ENCODE measurements at places on chromosomes 11 and 22.

- DNase-seq: no peak
Observed at GRCh38 chr22:36816636-36817524, at the start of gene PVALB. PVALB (minus strand) TSS chr22:36817035; CDS start chr22:36817005, 30 bp downstream.

DNA sequence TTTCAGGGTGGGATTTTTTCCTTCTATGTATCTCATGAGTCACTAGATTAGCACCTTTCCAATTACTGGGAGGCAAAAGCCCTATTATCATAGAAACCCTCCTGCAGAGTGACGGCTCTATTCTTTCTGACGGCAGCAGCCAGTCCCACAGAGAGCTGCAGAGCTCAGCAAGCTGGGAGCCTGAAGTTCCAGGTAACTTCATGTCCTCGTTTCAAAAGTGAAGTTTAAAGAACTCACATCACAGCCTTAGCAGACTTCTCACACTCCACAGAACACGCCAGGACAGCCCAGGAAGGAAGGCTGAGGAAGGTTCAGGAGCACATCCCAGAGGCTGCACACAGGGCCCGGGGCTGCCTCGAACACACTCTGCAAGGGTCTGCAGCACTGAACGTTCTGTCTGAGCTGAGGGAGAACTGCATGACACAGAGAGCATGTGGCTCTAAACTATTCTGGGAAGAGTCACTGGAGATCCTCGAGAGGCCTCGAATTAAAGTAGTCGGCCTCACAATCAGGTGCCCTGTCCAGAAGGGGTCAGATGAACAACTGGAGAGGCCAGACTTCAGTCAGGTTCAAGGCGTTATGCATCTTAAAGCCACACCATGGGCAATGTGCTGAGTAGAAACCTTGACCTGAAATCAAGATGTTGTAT lies 104.2 kb upstream of the DRD2 start:
- no peak for DNase-seq

- no peak for DNase-seq
Observed at GRCh38 chr11:126202646-126203359, 8.6 kb downstream of the RPUSD4 start.

DNA sequence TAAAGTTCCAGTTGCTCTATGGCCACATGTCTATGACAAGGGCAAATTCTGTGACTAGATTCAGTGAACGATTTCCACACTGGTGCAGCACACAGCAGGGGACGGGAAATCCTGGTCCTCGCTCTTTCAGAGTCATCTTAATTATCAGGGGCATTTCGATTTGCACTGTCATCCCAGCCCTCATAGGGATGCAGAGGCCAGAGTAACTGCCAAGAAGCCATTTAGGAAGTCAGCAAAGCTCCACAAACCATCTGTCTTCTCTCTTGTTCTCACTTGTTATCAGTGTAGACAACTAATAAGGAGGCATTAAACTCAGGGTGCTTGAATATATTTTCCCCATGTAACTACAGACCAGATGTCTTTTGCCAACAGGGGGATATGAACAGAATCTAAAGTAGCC lies 151.7 kb downstream of the STK33 start:
- DNase-seq: no peak

DNA sequence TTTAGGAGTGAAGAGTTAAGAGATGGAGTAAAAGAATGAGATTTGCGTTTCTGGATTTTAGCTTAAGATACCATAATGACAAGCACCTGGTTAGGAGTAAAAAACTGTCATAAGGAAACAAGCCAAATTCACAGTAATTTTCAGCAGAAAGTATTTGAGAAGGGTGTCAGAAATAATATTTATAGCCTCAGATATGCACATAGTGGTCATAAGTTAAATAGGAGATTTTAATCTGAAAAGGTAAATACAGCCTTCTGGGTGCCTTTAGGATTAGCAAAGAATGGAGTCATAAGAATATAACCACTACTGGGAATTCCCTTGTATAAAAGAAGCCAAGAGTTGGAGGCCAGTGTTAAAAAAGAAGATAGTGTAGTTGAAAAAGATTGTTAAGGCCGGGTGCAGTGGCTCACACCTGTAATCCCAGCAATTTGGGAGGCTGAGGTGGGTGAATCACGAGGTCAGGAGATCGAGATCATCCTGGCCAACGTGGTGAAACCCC lies 160.1 kb downstream of the SWAP70 start:
- no peak for DNase-seq

- DNase-seq: no peak
Observed at GRCh38 chr11:120184946-120185705, 25.7 kb upstream of the OAF start.

GRCh38 chr11:102414559-102414958 lies 38.0 kb downstream of the TMEM123 start:
- no peak for DNase-seq

GRCh38 chr11:111596319-111596718 lies 5.9 kb upstream of the SIK2 start:
- no peak for DNase-seq

Data from stimulated activated CD8-positive, alpha-beta memory T cell treated with anti-CD3 and anti-CD28 coated beads, Interleukin-4, amount 100 ng/mL, for 4 hours (primary cell).